ENCODE measurements at places on chromosomes 6 and 20.

GRCh38 chr20:45306431-45306982 lies at the start of gene RBPJL:
TSS of gene RBPJL (plus strand) at chr20:45306840. CDS start at chr20:45306923, 83 bp downstream.
- no peak for DNase-seq

GRCh38 chr6:130473886-130474285 lies 108.1 kb downstream of the TMEM200A start:
- DNase-seq, result no peak

- DNase-seq, result peak; percentile 28
Measured at GRCh38 chr6:10521104-10521808, at the start of gene GCNT2. TSS of gene GCNT2 (plus strand) at chr6:10521351. CDS start at chr6:10528912, 7,561 bp downstream.

- no peak for DNase-seq
Measured at GRCh38 chr6:134041093-134041492, 11.3 kb downstream of the SLC2A12 start.

DNA sequence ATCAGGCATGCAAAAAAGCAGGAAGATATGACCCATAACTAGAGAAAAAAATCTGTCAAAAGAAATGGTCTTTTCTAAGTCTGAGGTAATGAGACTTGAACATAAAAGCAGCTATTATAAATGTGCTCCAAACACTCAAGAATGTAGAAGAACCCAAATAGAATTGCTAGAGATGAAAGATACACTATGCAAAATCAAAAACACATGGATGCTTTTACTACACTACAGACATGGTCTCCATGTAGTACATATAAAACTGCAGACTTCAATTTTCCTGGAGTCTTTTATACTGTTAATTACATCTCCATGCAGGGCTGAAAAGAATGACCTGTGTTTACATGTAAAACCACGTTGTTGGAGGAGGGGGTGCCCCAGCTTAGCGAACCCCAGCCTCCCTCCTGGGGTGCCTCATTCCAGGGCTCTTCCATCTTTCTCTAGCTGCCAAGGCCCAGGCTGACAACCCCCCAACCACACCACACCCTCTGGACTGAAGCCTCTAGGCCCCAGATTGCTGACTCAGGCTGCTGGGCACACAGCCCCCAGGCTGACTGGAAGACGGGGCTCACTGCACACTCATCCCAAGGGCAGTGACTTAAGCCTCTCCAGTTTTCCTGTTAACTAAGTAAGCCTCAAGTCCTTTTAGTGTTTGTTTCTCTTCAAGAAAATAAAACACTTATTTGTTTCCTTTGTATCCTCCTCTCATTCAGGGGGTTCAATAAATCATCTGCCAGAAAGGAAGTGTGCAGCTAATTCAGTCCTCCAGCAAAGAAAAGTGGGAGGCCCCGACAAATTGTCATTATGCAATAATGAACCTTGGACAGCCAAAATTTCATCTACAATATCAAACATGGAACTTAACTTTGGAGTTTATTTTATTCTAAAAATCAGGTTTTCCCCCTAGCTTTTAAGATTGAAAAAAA lies 26.0 kb upstream of the PLAGL1 start:
- no peak for DNase-seq
